ENCODE measurements at places on chromosomes 2 and 18. TPM values are rescaled to one million over a fixed set of nuclear protein-coding genes. Genes with fewer than 3 reads are reported as not detected.

EN1 gene
- not detected for total RNA-seq

CROCC2 gene
- 2.6 TPM for total RNA-seq

INPP5D gene
- total RNA-seq, result 15.4 TPM

MYOM1 gene
- 3.1 TPM for total RNA-seq

GALNT3 gene
- total RNA-seq, result 0.29 TPM

ASAP2 gene
- 32.4 TPM for total RNA-seq

CDH20 gene
- total RNA-seq, result not detected

PHLPP1 gene
- total RNA-seq, result 32.4 TPM

DCDC2C gene
- total RNA-seq, result not detected

DNA sequence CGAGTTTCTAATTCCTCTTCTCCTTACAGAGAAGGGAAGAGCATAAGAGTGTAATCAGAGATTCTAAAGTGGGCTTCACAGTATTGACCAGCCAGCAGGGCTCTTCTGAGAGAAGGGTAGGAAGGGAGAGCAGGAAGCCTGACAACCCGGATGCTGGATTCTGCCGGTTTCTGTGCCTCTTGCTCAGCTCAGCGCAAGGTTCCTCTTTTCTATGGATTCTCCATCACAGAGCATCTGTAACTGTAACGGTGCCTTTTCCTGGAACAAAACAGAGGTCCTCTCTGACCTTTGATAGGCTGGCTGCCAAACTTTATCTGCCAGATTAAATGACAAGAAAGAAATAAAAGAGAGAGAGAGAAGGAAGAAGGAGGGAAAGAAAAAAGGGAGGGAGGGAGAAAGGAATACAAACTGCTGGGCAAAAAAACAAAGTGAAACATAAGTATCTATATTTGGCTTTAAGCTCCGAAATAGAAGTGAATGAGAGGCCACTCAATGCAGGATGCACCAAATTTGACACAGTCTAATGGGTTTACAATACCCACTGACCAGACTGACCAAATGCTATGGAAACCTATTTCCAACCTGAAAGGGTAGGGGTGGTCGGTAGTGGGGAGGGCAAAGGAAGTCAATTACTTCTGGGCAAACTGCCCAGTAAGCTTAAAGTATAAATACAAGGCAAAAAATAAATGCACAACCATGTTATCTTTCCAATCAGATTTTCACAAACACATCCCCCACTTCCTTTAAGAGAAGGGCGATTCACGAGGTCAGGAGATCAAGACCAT, 59.2 kb downstream of the PIEZO2 start:
- DNase-seq, result no peak

GRCh38 chr2:115190459-115190858, 748.0 kb downstream of the DPP10 start:
- DNase-seq, result no peak

- no peak for DNase-seq
Measured at GRCh38 chr18:58635891-58636290, 7.0 kb upstream of the ALPK2 start.

DNA sequence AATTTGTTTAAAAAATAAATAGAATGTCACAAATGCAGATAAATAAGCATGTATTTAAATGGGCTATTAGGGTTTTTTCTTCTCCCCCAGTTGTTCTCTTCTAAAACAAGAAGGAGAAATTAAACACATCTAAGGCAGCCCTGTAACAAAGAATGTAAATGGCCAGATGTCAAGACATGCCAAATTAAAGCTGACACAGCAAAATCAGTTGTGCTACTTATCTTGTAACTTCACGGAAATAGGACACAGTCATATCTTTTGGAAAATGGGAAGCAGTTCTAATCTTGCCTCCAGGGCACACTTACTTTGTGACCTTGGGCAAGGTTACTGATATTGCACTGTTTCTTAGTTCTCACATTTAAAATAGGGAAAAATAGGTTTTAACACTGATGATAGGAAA, 200.1 kb upstream of the NRXN1 start:
- no peak for DNase-seq

GRCh38 chr2:150608341-150608740, 120.9 kb upstream of the RND3 start:
- DNase-seq, result no peak

DNA sequence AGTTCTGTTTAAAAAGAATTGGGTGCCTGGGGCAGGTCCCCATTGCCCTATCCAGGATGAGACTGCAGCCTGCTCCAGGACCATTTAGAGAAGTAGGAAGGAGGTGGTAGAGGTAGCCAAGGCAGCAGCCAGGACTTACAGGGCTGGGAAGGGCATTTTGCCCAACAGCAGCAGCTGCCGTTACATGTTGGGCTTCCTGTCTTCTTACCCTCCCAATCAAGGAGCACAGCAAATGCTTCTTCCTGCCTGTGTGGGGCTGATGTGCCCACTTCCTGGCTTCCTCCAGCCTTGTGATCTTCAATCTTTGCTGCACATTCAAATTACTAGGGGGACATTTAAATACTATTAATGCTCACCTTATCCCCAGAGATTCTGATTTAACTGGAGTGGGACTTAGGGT, 112.0 kb downstream of the QPCT start:
- DNase-seq, result no peak

- DNase-seq, result no peak
Measured at GRCh38 chr2:223113161-223113560, 61.2 kb downstream of the KCNE4 start.
